CD4-positive, alpha-beta T cell (primary cell): ENCODE measurements at places on chromosomes 1 and 21. TPM values are rescaled to one million over a fixed set of nuclear protein-coding genes. Genes with fewer than 3 reads are reported as not detected.

DNA sequence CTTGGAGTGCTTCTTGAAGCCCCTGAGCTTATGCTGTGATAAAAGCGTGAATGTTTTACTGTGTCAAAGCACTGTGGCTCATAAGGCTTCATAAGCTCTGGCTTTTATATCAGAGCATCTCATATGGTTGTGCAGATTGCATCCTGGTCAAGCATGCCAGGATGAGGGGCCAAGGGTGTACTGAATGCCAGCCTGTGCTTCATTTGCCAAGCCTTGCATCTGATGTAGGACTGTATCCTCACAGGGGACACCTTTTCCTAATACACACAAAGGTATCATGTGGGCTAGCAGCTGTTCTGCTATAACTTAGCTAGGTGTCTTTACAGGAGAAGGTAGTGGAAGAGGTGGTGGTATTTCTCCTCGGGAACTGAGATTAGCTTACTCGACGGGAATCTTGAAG is 134.7 kb downstream of the ST6GALNAC3 start:
- no peaks in the 10 kb centered on the region for H3K4me1 ChIP-seq
- H3K27ac ChIP-seq = no peak overlapping the region
- H3K27me3 ChIP-seq = no peaks in the 10 kb centered on the region
- no peak overlapping the region for H3K4me3 ChIP-seq

The SAMSN1 gene
- total RNA-seq = 51.2 TPM

- no peak for DNase-seq
- H3K4me1 ChIP-seq = no peaks in the 10 kb centered on the region
- H3K36me3 ChIP-seq = no peaks in the 10 kb centered on the region
- H3K27me3 ChIP-seq = peaks cover 12% of the 10 kb centered on the region
- H3K4me3 ChIP-seq = no peak overlapping the region
Measured at GRCh38 chr1:53732409-53732808, 6.6 kb downstream of the GLIS1 start.

The CFHR1 gene
- not detected for total RNA-seq

The HENMT1 gene
- 6.3 TPM for total RNA-seq

The ASCL5 gene
- total RNA-seq = 0.49 TPM

The LYPD8 gene
- not detected for total RNA-seq

GRCh38 chr1:84060781-84061180 is 61.8 kb upstream of the TTLL7 start:
- no peaks in the 10 kb centered on the region for H3K36me3 ChIP-seq
- H3K27me3 ChIP-seq = peaks cover 6% of the 10 kb centered on the region
- no peak for DNase-seq
- no peaks in the 10 kb centered on the region for H3K4me1 ChIP-seq

The PCP4 gene
- not detected for total RNA-seq

GRCh38 chr1:39540504-39541031 is 36.0 kb downstream of the PABPC4 start:
- H3K27me3 ChIP-seq = no peaks in the 10 kb centered on the region
- peaks cover 23% of the 10 kb centered on the region for H3K36me3 ChIP-seq
- DNase-seq = no peak
- peak overlapping the region; percentile 24 for H3K27ac ChIP-seq

DNA sequence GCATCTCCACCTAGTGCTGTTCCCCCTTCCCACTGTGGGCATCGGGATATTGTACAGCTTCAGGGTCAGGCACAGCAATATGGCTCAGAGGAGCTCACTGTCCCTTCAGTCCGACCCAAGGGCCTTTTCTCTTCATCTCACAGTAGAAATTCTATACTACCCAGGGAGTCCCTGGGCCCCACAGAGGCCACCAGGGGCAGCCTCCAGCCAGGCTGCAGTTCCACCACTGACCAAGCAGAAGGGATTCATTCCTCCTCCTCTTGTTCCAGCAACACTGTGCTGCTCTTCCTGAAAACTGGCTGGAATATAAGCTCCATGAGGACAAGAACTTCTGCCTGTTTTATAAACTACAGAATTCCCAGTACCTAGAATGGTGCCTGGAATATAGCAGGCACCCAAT is 70.5 kb downstream of the CD34 start:
- H3K27me3 ChIP-seq = no peaks in the 10 kb centered on the region
- DNase-seq = no peak

- no peak overlapping the region for H3K27ac ChIP-seq
- DNase-seq = no peak
- no peaks in the 10 kb centered on the region for H3K36me3 ChIP-seq
Measured at GRCh38 chr1:31795801-31796621, 19.8 kb downstream of the SPOCD1 start.

- H3K36me3 ChIP-seq = no peaks in the 10 kb centered on the region
- no peak overlapping the region for H3K27ac ChIP-seq
- H3K4me1 ChIP-seq = no peaks in the 10 kb centered on the region
- H3K27me3 ChIP-seq = peaks cover 4% of the 10 kb centered on the region
Measured at GRCh38 chr1:224769452-224770335, 153.6 kb downstream of the CNIH3 start.
